NCI-H187 treated with DMSO at 0.1 percent for 48 hours (cell line): ENCODE measurements at places on chromosomes 11 and 22.

DNA sequence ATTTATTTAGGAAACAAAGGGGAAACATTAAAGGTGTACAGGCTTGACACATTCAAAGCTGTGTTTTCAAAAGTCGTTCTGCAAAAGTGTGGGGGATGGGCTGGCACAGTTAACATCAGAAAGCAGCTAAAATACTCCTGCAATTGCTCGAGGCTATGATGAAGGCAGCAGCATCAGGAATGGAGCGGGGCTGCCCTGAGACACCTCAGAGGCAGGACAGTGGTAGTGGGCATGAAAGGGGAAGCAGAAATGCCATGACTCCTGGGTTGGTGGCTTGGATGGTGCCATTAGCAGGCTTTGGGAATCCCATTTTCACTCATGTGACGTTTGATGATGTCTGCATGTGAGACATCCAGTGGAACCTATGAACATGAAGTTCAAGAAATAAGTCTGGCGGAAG lies 646 bp downstream of the NCAPD3 start:
- no peak for DNase-seq

GRCh38 chr11:11543656-11544055 lies 78.1 kb downstream of the GALNT18 start:
- DNase-seq = no peak

DNA sequence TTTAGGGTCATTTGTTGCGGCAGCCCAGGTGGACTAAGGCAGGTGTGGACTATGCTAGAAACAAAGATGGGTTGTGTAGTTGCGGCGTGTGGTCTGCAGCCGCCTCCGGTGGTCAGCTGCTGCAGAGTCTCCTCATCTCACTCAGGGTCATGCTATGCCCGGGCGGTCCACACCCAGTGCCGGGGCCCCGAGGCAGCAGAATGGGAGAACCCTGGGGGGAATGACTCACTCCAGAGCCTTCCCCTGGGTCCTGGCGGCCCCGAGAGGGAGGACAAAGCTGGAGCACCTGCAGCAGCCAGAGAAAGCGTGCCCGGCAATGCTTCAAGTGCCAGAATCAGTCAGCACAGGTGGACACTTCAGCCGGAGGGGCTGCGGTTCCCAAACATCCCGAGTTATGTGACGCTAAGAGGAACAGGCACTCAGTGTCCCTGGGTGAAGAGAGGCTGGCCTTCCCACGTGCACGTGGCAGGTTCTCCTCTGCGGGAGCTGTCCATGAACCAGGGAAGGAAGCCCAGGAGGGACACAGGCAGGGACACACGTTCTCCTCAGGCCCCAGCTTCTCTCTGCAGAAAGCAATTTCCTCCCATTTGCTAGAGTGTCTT lies 289.6 kb upstream of the B3GAT1 start:
- DNase-seq = no peak

DNA sequence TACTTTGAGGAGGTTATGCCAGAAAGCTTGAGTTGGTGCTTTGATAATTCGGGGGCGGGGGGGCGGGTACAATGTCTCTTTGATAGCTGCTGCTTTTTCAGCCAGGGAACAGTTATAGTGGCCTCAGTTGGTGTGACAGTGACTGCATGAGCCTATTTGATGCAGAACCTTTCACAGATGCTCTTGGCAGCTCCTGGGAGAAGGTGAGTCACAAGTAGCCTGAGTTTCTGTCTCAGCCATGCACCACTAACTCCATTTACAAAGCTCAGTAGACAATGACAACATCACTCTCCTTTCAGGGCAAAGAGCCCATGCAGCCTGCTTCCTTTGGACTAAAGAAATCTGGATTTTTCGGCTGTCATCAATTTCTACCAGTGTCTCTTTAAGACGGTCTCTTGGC lies 42.1 kb upstream of the SEZ6L start:
- DNase-seq = no peak

GRCh38 chr11:86623041-86623621 lies 49.3 kb downstream of the ME3 start:
- no peak for DNase-seq

- no peak for DNase-seq
Measured at GRCh38 chr11:35629914-35630313, 11.7 kb downstream of the FJX1 start.

DNA sequence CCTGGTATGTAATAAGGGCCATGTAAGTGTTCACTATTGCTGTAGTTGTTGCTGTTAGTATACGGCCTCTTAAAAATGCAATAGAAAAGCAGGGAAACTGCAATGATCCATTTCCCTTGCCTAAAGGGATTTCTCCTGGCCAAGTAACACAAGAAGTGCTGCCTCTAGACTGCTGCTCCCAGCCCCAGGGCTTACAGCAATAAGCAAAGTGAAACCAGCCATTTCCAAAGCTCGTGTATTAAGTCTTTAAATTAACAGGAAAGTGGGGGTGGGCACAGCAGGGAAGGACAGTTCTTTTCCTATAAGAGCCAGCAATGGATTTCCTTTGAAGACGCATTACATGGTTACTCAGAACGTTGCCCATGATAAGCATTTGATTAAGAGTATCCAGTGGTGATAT lies 36.9 kb upstream of the WT1 start:
- no peak for DNase-seq

DNA sequence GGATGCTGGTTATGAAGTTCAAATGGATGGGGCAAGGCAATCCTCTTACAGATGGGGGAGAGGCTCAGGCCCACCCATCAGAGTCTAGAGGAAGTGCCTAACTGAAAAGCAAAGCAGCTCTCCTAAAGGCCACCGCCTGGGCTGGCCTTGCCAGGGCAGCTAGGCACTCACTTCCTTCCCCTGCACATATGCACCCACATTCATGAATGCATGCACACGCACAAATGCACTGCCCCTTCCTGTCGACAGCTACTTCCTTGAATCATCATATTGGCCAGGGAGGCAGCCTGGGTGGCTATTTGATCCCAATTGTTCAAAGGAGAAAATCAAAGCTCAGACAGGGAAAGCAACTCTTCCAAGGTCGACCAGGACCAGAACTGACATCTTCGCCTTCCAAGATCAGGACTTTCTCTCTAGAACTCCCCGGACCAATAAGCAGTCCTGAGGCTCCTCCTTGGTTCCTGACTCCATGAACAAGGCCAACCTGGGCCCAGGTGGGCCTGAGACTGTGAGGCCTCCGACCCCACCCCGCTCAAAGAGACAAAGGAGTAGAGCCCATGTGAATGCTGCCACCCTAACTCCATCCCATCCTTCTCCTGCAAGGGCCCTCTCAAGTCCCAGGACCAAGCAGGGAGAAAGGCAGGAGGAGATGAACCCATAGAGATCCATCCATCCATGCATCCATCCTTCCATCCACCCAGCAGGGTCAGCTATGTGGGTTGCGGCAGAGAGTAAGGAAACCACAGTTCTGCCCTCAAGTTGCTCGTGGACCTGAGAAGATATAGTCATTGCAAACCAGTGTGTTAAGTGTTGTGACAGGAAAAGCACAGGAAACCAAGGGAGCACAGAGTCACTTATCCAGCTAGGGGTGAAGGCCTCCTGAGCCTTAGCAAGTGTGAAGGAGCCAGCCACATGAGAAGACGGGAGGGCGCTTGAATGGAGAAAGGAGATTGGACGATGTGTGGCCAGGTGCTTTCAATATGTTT lies 35.4 kb upstream of the LMO1 start:
- no peak for DNase-seq

GRCh38 chr11:65212226-65212801 lies 30.6 kb downstream of the CAPN1 start:
- DNase-seq = no peak

DNA sequence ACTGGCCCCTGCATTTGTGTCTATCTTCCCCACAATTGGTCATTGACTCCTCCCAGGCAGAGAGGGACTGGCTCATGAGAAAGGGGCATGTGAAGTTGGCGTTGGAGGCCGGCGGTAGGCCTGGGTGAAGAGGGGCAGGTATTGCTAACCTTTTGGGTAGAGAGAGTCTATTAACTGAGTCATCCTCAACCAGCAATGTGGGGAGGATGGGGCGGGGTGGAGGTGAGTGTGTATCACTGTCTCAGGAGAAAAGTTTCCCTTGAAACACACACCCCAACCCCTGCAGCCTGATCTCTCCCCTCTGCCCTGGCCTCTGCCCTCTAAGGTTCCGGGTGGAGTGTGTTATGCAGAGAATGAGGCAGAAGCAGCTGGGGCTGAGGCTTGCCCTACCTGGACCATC lies 60.1 kb upstream of the PHF21B start:
- DNase-seq = no peak

DNA sequence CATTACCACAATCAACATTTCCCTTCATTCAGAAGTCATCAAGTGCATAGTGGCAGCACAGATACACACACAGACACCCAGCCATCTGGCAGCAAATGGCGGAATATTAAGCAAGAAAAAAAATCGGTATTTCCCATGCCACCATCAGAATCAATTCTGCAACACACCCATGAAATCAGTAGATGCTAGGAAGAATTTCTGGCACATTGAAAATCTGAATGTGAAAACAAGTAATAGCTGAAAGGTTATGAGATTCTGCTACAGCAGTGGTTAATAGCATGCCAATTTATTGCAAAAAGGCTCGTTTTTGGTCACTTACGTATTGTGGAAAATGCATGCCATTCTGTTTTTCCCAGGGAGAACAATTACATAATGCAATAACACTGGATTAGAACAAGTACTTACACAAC lies 91.1 kb downstream of the PICALM start:
- DNase-seq = no peak

DNA sequence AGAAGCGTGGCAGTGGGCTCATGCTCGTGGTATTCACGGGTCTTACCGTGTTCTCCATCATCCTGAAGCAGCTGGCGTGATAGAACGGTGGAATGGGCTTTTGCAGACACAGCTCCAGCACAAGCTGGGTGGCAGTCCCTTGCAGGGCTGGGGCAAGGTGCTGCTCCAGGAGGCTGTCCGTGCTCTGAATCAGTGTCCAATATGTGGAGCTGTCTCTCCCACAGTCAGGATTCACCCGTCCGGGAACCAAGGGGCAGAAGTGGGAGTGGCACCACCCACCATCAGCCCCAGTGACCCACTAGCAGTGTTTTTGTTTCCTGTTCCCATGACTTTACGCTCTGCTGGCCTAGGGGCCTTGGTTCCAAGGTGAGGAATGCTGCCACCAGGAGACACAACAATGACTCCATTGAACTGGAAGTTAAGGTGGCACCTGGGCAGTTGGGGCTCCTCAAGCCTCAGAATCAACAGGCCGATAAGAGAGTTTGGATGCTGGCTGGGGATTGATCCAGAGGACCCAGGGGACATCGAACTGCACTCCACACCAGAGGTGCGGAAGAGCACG lies 16.9 kb upstream of the CD81 start:
- DNase-seq = no peak

- no peak for DNase-seq
Measured at GRCh38 chr11:120231963-120232362, 8.0 kb upstream of the POU2F3 start.

GRCh38 chr11:11036185-11036847 lies 178.5 kb upstream of the ZBED5 start:
- no peak for DNase-seq

DNA sequence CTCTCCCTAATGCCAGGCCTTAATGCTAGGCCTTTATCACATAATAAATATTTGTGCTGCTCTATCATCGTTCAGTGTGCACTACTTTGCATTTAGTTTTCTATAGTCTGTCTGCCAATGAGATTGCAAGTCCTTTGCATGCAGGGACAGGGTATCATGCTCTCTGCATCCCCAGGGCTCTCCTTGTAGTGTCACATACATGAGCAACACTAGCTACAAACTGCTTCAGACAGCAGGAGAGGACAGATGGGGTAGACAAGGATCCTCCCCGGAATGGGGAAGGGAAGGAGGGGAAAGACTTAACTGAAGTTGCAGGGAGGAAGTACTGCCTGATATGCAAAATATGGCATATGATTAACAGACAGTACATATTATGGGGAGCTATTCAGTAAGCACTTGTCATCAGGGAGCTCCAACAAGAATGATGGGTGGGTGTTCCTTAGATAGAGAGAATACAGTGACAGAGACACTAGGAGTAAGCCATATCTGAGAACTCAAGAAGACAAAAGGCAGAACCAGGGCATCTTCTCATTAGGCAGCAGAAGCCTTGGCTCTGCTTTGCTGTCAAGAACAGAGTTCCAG lies 42.8 kb downstream of the ZNF202 start:
- no peak for DNase-seq

DNA sequence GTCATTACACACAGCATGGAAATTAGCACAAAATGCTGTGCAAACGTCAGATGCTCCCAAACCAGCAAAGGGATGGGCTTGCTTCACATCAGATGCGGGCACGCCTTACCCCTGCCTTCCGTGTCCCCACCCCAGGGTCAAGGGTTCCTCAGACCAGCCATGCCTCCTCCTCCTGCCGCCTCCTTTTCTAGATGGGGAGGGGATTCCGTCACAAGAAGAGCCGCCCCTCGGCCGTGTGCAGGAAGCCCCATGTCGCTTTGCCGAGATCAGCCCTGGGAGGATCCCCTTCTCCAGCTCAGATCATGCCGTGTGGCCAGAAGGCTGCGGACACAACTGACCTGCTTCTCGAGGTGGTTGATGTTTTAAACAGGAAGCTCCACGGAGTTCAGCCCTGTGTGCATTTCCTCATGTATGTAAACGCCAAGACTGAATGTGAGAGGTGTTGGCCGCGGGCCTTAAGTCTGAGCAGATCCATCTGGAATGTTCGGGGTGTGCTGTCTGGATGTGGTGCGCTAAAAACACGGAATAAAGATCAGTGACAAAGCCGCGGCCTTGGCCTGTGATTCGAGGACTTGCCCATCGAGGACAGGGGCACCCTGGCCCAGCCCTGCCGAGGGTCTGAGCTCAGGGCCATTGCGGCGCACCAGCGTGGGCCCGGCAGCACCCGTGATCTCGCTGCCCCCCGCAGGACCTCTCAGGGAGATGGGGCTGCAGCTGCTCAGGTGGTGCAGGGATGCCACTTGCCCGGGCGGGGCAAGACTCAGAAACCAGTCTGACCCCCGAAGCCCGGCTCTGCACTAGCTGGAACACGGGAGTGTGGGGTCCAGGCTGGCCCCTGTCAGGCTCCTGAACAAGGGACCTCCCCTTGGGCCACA lies 412.9 kb downstream of the TBC1D22A start:
- DNase-seq = no peak

GRCh38 chr11:95088946-95089619 lies 563 bp upstream of the ENDOD1 start:
- DNase-seq = no peak

DNA sequence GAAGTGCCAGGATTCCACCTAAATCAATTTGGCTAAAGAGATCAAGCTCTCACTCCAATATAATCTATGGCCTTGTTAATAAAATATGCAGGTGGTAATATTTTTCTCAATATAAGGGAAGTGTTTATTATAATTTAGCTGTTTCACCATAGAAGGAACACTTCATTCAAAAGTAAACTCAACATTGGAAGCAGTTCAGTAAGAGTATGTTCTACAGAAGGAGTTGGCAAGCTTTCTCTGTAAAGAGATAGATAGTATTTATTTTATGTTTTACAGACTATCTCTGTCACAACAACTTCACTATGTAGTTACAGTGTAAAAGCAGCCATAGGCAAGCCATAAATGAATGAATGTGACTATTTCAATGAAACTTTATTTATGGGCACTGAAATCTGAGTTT lies 313.6 kb upstream of the ANO3 start:
- DNase-seq = no peak

DNA sequence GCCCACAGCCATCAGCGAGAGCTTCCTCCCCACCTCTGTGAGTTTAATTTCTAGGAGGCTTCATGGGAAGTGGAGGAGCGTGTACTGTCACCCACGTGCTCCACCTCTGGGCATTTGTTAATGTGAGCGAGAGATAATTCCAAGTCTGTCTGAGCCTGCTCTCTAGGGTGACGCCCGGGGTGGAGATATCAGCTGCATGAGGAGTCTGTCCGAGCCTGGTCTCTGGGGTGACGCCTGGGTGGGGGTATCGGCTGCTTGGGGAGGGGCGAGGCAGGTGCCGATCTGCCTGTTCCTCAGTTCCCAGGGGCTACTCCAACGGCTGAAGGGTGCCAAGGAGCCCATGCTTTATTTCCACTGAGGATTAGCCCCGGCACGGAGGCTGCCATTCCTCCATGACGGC lies 735.0 kb downstream of the BRD1 start:
- DNase-seq = no peak
